ENCODE measurements at places on chromosomes 16 and 17.
A peak's percentile ranks its signal among the peaks of the same experiment; 100 is the strongest.

DNA sequence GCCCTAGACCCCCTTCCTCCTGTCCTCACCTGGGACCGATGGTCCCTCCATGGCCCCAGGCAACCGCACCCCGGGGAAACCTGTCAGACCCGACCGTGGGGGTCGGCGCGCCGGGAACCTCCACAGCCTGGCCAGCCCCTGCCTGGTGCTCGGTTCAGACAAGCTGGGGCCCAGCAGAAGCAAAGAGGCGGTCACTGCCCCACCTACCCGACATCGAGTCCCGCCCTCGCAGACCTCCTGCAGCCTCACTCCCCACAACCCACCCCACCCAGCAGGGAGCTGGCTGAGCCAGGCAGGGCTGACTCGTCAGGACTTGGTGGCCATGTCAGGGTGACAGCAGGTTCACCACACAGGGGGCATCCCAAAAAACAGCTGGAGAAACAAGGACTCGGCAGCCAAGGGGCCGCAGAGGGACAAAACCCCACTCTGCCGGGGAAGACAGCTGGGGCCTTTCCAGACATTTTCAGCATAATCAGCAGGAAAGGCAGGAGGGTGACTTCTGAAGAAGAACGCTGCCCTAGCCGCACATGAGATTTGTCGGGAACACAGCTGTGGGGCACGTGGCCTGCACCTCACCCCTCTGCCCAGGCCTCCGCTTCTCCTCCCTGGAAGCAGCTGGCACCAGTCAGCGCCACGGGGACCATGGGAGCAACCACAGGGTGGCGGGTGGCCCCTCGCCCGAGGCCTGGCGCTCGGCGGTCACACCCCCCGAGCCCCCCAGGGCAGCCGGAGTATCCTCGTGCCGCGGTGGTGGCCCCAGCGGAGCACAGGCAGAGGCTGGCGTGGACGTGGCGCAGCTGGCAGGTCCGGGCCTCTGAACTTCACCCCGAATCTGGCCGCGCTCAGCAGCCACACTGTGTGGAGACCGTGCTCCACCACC lies 22.9 kb downstream of the GNPTG start:
- DNase-seq: no peak

- DNase-seq: no peak
Observed at GRCh38 chr17:36932694-36933511, 4.4 kb upstream of the LHX1 start.

- DNase-seq: no peak
Observed at GRCh38 chr17:1867307-1867706, 37.5 kb downstream of the RPA1 start.

DNA sequence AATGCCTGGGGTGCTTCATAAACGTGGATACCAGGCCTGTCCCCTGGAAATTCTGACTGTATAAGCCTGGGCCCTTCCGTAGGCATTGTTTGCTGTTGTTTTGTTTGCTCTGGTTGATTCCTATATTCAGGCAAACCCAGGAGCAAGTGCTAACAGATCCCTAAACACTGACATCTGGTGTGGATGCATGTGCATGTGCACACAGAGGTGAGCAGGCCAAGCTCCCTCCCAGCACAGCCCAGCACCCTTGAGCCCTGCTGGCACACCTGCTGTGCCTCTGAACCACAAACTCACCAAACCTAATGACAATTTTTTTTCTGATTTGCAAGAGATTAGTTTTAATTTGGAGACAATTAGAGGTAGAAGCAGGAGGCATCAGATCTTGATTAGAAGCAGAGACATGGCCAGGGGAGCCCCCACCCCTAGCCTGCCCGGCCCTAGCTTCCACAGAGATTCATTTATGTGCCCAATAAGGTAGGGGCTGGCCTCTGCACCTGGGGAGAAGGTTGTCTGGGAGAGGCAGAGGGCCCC lies 40.4 kb downstream of the TMEM132E start:
- no peak for DNase-seq

GRCh38 chr16:6499413-6499812 lies 833.2 kb upstream of the RBFOX1 start:
- no peak for DNase-seq

GRCh38 chr17:17922070-17922614 lies 50.1 kb downstream of the TOM1L2 start:
- DNase-seq: no peak

GRCh38 chr16:56866955-56867830 lies 2.2 kb downstream of the SLC12A3 start:
- DNase-seq: peak; percentile 48

- no peak for DNase-seq
Observed at GRCh38 chr16:72989579-72990551, 58.1 kb downstream of the ZFHX3 start.

DNA sequence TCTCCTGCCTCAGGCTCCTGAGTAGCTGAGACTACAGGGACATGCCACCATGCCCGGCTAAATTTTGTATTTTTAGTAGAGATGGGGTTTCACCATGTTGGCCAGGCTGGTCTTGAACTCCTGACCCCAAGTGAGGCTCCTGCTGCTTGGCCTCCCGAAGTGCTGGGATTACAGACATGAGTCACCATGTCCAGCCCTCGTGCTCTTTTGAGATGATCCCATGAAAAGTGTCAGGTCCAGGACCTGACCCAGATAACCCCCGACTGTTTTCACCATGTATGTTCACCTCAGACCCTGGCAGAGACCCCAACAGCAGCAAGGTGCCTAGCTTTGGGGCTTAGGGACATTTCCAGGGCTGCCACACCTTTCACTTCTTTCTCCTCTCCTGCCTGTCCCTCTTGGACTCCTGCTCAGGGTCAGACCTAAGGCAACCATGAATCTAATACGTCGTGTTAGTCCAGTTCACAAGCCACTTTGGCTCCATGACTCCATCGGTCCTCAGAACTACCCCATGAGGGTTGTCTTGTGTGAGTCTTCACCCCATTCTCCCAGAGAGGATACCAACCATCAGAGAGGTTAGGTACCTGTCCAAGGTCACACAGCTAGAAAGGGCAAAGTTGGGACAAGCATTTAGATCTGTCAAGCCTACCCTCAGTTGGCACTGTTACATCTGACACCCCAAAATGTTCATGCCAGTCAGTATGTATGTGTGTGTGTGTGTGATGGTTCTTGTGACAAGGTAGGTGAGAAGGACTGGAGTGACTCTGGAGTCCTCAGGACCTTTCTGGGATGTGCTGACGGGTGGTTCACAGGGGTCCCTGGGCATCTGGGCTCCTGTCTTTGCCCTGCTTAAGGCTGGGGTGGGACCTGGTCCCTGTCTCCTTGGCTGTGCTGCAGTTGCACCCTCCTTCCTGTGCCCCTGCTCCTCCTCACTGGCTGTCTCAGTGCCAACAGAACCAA lies 23.1 kb upstream of the MAP3K14 start:
- DNase-seq: no peak
